Left ventricle myocardium inferior (tissue), 1 donor: ENCODE measurements at places on chromosomes 16 and 17.

GRCh38 chr16:77584205-77584859 lies 138.0 kb upstream of the NUDT7 start:
- no peak for DNase-seq

- DNase-seq, result no peak
Observed at GRCh38 chr16:15037745-15038144, 18.1 kb downstream of the NTAN1 start.

DNA sequence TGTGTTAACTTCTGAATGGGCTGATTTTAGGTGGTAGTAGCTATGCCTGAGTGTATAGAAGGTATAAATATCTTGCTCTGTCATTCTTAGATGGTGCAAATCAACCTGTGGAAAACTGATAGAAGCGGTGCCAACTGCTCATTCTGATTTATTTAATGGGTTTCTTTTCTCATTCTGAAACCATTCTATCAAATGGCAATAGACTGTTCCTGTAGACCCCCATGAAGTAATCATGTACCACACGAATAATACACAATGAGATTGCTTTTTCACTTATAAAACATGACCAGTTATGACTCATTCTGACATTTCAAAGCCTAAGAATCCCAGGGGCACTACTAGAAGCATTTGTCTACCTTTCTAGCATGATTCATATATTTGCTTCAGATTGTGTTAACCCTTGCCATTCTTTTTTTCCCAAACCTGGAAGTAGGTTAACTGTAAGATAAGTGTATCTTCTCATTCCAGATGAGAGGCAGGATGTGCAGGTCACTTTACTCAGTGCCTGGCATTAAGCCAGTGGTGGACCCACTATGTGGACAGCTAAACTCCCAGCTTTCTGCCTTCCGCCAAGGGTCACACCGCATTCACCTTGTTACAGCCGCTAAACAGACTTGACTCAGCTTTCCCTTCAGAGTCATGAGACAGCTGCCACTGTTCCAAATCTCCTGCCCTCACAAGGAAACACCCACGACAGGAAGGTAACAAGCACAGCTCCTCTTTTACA lies 16.4 kb upstream of the SLC16A11 start:
- no peak for DNase-seq

GRCh38 chr17:79944821-79945391 lies 90.8 kb downstream of the TBC1D16 start:
- DNase-seq, result peak; percentile 8

GRCh38 chr17:82856361-82856760 lies 16.5 kb upstream of the ZNF750 start:
- no peak for DNase-seq

DNA sequence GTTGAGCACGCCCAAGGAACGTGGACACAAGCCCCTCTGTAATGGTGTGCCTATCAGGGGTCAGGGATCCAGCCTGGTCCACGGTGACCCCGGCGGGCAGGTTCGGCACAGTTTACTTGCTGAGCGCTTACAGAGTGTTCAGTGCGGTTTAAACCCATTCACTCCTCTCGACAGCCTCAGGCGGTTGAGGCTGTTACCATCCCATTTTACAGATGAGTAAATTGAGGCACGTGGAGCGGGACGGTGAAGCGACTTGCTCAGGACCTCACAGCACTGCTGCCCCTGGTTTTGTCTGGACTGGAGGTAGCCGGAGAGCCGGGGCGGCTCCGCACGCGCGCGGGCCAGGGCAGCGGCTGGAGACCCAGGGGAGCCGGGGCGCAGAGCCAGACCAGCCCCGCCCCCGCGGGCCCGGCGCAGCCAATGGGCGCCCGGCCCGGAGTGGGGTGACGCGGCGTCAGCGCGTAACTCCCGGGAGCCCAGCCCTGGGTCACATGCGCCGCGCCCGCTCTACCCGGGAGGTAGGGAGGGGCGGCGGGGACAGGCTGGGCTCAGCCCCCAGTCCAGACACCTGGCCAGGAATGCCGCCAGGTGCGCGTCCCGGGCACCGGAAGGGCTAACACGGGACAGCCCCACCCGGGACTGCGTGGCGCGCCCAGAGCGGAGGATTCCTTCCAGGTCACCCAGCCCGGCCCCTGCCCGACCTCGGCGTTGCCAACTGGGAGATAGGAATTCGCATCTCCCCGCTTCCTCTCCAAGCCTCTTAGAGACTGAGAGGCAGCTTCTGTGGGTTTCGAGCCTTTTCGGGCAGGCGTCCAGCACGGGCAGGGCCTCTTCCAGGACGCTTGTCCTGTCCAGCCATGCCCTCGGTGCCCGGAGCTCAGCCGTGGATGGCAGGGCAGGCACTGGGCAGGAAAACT lies 3.3 kb upstream of the SREBF1 start:
- peak; percentile 90 for DNase-seq

- no peak for DNase-seq
Observed at GRCh38 chr16:28514246-28514645, 7.6 kb upstream of the IL27 start.

DNA sequence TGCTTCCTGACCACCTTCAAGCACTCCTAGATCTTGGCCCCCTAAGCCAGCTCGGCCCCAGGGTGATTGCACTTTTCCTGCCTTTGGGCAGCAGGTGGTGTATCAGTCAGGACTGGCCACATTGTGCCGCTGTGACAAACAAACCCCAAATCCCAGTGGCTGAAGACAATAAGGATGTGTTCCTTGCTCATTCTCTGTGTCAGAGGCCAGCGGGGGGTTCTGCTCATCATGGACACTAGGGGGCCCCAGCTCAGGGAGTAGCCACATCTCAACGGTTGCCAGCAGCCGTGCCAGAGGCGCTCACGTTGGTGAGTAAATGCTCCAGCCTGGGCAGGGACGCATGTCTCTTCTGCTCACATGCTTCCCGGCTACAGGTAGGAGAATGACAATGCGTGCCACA lies 60.4 kb downstream of the ZDHHC7 start:
- DNase-seq, result no peak

- no peak for DNase-seq
Observed at GRCh38 chr17:62388856-62389255, 8.5 kb downstream of the EFCAB3 start.

DNA sequence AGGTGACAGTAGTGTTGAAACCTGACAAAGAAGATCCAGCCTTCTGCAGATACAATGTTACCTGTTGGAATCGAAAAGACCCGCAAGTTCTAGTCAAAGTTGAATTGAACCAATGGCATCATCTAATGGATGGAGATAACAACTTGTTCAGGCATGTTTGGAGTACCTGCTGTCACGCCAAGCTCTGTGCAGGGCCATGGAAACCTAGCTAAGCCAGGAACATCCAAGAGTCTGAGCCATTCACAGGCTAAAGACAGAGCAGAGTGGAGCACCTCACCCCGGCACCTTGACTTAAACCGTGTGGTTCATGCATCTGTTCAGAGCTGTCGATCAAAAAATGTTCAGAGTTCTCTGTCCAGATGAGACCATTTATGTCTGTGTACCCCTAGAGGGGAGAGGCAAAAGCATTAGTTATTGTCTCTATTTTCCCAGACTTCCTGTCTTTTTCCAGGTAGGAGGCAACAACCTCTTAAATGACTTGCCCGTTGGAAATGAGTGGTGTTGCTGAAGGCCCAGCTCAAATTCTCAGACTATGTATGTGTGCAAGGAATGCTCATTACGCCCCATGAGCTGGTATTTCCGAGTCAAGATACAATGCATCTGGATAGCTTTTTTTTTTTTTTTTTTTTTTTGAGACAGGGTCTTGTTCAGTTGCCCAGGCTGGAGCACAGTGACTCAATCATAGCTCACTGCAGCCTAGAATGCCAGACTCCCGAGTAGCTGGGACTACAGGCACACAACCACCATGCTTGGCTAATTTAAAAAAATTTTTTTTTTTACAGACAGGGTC lies 44.9 kb upstream of the XYLT1 start:
- DNase-seq, result no peak

- DNase-seq, result peak; percentile 89
Observed at GRCh38 chr16:641326-642188, at the start of gene MCRIP2. TSS of gene MCRIP2 (plus strand) at chr16:641828. CDS start at chr16:641992, 164 bp downstream.

DNA sequence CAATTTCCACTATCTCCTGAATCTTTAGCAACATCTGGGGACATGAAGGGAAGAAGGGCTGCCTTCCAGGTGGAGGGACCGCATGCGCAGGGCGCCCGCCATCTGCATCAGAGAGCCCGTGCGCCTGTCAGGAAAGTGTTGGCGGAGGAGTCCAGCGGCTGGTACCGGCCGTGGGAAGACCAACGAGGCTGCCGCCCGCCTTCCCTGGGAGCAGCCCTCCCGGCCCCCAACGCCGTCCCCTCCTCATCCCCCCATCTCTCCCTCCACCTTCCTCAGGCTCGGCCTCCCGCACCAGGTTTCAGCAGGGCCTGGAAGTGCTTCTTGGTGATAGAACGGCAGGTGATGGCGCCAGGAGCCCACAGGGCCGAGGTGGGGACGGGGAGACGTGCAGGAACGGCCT lies 8.8 kb downstream of the CLCN7 start:
- DNase-seq, result no peak

DNA sequence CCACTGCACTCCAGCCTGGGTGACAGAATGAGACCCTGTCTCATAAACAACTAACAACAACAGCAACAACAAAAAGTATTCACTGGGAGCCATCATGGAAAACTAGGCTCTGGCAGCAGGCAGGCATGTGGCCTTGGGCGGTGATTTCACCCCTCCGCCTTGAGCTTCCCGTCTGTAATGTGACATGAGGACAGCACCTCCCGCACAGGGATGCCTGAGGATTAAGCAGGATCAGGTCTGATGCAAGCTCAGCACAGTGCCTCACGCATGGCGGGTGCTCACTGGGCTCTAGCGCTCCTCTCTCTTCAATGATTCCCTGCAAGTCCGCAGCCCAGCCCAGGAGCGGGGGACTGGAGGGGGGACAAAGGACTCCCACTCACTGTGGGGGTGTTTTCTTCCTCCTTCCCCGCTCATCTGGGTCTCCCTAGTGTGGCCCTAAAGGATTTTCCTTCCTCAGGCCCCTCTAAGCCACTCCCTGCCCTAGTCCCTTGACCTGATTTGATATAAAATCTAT lies 2.8 kb downstream of the PLCD3 start:
- peak; percentile 47 for DNase-seq

GRCh38 chr16:34801875-34802274 lies 1342.5 kb downstream of the TP53TG3F start:
- no peak for DNase-seq

DNA sequence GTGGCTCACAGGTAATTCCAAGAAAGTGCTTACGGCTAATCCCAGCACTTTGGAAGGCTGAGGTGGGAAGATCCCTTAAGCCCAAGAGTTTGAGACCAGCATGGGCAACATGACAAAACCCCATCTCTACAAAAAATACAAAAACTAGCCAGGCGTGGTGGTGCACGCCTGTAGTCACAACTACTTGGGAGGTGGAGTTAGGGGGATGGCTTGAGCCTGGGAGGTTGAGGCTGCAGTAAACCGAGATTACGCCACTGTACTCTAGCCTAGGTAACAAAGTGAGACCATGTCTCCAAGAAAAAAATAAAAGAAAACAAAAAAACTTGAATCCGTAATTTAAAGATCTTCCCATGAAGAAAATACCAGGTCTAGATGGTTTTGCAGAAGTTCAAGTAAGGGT lies 5.0 kb downstream of the ICAM2 start:
- no peak for DNase-seq

GRCh38 chr17:58060596-58061191 lies 22.5 kb upstream of the DYNLL2 start:
- DNase-seq, result peak; percentile 72

GRCh38 chr17:74446551-74447500 lies 14.9 kb downstream of the GPRC5C start:
- peak; percentile 77 for DNase-seq

DNA sequence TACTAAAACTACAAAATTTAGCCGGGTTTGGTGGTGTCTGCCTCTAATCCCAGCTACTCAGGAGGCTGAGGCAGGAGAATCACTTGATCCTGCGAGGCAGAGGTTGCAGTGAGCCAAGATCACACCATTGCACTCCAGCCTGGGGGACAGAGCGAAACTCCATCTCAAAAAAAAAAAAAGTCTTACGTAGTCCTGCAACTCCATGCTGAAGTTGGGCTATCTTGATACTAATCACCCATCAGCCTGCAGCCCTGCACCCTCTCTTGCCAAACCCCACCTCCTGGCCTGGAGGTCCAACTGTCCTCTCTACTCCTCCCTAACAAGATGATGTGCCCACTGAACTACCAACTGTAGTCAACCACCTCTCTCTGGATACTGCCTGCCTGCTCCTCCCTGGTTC lies 4.8 kb downstream of the TMEM170A start:
- DNase-seq, result no peak

DNA sequence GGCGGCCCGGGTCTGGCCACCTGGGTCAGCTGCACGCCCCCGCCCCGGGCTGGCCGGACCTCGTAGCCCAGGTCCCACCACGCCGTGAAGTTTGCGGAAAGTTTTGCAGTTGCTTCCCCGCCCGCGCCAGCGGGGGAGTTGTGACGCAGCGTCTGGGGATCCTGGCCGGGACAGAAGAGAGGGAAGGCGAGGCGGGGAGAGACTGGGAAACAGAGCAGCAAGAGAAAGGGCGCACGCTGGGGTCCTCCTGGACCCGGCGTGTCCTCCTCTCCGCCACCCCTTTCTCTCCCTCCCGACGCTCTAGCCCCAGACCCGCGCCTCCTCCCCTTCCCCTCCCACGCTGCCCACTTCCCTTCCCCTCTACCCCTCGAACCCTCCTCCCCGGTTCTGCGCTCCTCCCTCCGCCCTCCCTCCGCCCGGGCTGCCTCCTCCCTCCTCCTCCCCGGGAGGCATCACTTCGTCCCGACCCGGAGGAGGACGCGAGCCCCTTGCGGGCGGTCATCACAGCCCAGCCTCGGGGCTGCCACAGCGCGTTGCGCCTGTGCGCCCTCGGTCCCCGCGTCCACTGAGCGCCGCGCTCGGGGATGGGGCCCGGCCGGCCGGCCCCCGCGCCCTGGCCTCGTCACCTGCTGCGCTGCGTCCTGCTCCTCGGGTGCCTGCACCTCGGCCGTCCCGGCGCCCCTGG lies at the start of gene MRC2:
Gene MRC2 (plus strand): TSS at position 452 of the 685 bp plus-strand sequence. CDS start 133 bp downstream, at position 585.
- peak; percentile 74 for DNase-seq

GRCh38 chr16:84765616-84766580 lies 53.9 kb upstream of the CRISPLD2 start:
- no peak for DNase-seq

GRCh38 chr16:54722210-54722676 lies 208.4 kb upstream of the IRX5 start:
- no peak for DNase-seq

DNA sequence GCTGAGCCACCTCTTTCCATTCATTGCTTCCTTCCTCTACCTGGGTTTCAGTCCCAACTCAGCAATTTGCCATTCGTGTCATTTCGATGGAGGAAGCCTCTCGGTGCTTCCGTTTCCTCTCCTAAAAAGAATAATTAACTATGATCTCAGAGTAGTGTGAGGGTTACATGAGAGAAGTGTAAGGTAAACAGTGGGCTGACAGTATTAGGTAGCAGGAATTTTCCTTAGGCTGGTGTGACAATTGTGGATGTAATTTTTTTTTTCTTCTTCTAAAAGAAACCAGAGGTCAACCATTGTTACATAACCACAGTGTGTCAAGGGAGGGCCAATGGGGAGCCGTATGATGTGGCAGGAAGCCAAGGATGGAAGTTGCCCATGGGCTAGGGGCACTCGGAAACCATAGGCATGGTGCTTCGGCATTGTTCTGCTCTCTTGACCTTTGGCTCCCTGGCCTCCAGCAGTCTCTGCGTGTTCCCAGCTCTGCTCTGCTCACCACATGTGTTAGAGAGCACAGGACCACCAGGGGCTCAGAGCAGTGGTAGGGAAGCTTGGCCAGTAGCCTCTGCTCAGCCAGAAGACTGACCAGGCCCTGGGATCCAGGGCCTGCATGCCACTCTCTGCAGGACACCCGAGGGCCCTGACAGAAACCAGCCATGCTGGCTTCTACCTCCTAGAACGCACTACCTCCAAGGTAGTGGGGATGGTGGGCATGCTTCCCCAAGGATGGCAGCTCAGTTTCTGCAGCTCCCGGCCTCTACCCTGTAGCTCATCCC lies 2.0 kb upstream of the TOP2A start:
- DNase-seq, result no peak

GRCh38 chr16:57815987-57816745 lies 13.9 kb upstream of the KIFC3 start:
- DNase-seq, result peak; percentile 88
